Stimulated activated CD4-positive, alpha-beta T cell treated with anti-CD3 and anti-CD28 coated beads, Interleukin-1b, Interleukin-23, amount 100 ng/mL, for 4 hours (primary cell): ENCODE measurements at places on chromosomes 5 and 9.

DNA sequence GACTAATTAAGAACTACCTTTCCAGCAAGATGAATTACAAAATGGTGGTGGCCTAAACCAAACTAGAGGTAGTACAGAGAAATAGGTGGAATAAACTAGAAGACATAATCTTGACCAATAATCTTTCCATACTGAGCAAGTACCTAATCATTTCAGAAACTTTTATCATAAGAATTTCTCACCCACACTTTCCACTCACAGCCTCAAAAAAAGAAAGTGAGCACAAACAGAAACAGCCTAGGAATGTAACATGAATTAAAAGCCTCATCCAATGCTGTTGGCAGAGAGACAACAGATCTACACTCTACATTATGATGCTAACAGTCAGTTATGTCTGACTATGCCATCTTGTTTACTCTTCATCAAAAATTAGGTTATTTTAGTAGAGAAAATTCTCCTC, 1.3 kb downstream of the RNF38 start:
- DNase-seq: no peak

DNA sequence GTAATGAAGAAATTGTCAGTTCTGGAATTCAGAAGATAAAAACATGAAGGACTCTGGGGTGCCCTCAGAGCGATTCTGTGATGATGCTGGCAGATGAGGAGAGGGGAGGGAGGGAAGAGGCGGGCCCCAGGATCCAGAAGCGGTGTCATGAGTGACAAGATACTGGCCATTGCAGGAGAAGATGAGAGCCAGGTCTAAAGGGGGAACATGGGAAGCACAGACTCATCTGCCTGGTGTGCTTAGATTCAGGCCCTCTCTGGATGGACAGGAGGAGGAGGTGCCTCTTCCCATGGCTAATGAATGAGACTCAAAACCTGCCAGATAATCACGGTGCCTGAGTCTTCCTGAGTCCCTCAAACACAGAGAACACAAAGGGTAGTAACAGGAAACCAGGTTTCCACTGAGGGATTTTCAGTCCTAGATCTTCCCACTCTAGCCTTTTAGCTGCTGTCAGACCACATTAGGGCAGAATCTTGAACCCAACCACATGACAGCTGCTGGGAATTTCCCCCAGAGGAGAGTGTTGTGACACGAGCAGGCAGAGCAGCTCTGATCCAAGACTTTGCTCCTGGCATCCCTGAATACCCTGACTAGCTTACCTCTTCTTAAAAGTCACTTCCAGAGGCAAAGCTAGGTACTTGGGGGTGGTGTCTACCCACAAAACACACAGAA, 28.2 kb upstream of the HSPA9 start:
- DNase-seq: no peak

GRCh38 chr5:156186760-156187159, 140.2 kb upstream of the SGCD start:
- DNase-seq: no peak

DNA sequence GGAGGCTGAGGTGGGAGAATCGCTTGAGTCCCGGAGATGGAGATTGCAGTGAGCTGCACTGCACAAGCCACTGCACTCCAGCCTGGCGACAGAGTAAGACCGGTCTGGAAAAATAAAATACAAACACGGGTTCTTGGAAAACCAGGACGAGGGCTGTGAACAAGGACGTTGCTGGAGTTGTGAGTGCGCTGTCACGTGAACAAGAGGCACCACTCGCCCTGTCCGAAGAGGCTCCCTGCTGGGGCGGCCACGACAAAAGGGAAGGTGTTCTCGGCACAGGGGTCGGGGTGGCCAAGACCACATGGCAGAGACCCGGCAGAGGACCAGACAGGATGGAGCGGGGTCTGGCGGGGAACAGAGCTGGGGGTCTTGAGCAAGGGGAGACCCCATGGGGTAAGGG, 30.6 kb upstream of the UBAC1 start:
- DNase-seq: no peak
